ENCODE measurements at places on chromosomes 2 and 18.
A peak's percentile ranks its signal among the peaks of the same experiment; 100 is the strongest.

DNA sequence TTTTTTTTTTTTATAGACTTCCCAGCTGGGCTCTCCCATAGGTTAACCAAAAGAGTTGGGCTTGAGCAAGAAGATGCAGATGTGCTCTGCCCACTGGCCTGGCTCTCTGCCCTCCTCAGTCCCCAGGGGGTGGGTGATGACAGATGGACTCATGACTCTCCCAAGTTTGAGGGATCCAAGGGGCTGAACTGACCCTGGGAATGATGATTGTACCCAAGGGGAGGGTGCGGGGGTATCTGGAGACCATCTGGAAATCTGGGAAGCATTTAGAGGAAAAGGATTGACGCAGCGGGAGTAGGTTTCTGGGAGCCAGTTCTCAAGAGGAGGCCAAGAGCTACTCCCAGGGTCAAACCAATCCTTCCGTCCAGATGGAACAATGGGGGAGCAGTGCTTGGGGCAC, 330.8 kb downstream of the CYP26B1 start:
- DNase-seq = no peak

DNA sequence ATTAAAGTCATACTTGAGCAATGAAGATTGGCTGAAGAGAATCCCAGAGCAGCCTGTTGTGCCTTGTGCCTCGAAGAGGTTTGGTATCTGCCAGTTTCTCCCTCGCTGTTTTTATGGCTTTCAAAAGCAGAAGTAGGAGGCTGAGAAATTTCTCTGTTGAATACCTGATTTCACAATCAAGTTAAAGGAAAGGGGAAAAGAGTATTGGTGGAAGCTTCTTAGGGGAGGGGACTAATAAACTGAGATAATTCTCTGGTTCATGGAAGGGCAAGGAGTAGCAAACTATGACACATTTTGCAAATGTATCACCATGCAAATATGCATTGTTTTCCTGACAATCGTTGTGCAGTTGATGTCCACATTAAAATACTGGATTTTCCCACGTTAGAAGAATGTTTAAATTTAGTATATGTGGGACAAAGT, at the start of gene IL1B:
TSS of gene IL1B (minus strand) at position 85 of the 423 bp plus-strand sequence. CDS start 550 bp downstream, outside the sequence.
- peak; percentile 16 for DNase-seq

GRCh38 chr2:112155331-112156151, 17.4 kb downstream of the FBLN7 start:
- no peak for DNase-seq

DNA sequence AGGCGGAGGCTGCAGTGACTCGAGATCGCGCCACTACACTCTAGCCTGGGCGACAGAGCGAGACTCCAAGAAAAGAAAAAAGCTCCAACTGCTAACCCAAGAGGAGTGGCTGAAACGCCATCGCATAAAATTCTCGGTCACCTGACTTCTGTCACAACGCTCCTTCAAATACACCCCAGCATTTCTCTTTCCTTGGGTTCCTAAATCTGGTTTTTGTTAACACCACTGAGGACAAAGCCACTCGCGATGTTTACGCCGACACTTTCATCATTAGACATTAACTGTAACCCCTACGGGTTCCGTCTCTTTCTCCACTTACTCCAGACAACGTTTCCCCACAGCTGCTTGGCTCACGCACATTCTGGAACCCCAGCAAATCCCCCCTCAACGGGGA, 679 bp downstream of the CLK1 start:
- no peak for DNase-seq

DNA sequence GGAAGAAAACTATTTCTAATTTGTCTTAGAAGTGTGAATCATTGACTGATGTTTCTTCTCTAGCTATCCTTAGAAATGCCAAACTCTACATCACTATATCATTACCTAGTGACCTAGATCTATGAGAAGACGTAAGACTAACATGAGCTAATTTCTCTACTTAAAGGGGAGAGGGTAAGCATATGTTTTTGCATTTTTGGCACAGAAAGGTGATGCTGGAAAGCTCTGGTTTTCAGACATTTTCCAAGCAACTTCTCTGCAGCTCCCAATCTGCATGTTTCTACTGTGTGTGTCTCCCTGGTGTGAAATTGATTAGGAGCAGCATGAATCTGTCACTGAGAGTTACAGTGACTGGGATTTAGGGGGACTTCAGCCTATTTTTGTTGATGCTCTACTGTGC, 235.2 kb upstream of the LINC00305 start:
- DNase-seq = no peak

GRCh38 chr2:8544171-8544785, 137.6 kb upstream of the ID2 start:
- DNase-seq = no peak

DNA sequence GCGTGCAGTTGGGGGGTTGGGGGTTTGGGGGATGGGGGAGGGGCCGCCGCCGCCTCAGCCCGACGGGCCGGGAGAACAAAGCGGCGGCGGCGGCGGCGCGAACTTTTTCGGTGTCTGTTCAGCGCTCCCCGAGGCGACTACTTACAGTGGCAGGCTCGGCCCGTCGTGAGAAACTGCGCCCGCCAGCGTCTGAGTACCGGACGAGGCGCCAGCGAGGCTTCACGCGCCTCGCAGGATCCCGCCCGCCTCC, 172 bp downstream of the PRKD3 start:
- DNase-seq = no peak

- no peak for DNase-seq
Measured at GRCh38 chr2:231612109-231612455, 19.4 kb downstream of the TEX44 start.

GRCh38 chr2:187126247-187127005, 277.5 kb upstream of the ZSWIM2 start:
- DNase-seq = no peak

DNA sequence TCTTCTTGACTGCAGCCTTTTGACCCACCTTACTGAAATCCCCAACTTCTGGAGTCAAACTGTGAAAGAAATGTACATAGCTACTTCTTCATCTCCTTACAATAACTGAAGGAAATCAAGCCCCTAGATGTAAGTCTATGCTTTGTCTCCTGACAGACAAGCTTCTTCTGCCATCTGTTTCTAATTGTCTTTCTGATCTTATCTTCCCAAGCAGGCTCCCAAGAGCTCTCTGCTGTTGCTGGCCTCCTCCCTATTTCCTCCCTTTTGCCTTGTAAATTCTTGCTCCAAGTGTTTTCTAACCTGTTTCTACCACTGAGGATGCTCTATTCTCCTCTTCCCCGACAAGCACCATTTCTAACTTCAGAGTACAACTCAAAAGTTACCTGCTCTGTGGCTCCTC, 77.4 kb upstream of the OSR1 start:
- DNase-seq = no peak

GRCh38 chr2:172525601-172526000, 30.3 kb upstream of the PDK1 start:
- no peak for DNase-seq

GRCh38 chr2:220949466-220949865, 622.6 kb downstream of the EPHA4 start:
- DNase-seq = no peak

GRCh38 chr2:235908826-235909225, 259.4 kb downstream of the GBX2 start:
- DNase-seq = no peak

GRCh38 chr18:32669549-32670165, 103.2 kb downstream of the KLHL14 start:
- no peak for DNase-seq

GRCh38 chr2:184215745-184216144, 382.6 kb upstream of the ZNF804A start:
- no peak for DNase-seq

- DNase-seq = no peak
Measured at GRCh38 chr2:167844714-167845530, 402.5 kb downstream of the STK39 start.

DNA sequence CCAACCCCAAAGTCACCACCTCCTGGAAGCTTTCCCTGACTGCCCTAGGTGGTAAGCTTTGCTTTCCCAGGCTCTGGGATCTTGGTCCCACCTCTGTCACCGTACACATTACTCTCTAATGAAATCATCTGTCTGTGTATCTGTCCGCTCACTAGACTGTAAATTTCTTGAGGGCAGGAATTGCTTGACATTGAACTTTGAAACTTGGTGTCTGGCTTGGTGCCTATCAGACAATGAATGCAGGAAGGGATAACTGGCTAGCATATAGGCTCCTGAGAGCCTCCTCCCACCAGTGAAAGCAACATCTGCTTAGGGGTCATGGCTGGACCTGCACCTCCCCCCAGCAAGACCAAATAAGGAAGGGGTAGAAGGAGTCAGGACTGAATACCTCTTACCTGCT, 155.7 kb downstream of the TNS1 start:
- DNase-seq = no peak

GRCh38 chr18:3458952-3459853, 9.2 kb downstream of the TGIF1 start:
- DNase-seq = no peak

GRCh38 chr2:102505290-102505689, 32.3 kb downstream of the SLC9A4 start:
- DNase-seq = no peak

- no peak for DNase-seq
Measured at GRCh38 chr2:16722677-16723076, 57.0 kb upstream of the CYRIA start.

GRCh38 chr18:73756256-73757091, 391.2 kb downstream of the FBXO15 start:
- DNase-seq = no peak

GRCh38 chr18:42480441-42480840, 525.4 kb downstream of the PIK3C3 start:
- DNase-seq = no peak

DNA sequence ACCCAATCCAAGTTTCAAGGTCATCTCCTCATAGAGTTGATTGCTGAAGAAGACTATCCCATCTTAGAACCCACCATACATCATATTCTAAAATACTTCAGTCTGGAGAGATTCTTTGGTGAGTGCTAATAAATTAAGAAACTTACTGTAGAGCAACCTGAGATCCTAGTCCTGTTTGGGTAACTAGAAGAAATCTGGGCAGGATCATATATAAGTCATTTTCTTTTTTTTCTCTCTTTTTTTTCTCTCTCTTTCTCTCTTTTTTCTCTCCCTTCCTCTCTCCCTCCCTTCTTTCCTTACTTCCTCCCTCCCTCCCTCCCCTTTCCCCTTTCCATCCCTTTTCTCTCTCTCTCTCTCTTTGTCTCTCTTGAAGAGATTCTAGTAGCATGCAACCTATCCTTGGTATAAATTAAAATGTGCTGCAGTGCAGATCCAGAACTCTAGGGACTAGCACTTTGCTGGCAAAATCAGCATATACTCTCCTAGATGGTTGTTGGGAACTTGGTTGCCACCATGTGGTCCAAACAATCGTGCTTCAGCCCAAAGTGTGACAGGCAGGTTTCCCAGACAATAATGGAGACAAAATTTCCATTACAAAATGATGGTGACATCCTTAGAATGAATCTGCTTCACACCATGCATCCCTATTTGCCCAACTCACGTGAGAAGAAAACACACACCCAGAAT, 399.4 kb upstream of the CELF4 start:
- DNase-seq = no peak

- no peak for DNase-seq
Measured at GRCh38 chr18:9289698-9290097, 44.9 kb upstream of the TWSG1 start.

DNA sequence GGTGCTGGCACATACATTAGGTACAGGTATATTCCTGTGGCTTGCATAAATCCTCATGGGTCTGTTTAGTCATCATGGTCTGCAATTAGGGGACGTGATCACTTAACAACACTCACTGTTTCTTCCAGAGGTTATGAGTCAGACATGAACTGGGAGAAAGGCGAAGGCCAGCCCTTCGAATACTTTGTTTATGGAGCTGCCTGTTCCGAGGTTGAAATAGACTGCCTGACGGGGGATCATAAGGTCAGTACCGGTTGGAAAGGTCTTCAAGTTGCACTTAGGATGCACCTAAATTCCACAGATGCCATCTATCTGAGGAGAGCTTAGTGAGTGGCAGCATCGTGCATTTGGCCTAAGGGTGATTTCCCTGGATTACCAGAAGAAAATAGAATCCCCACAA, 76.9 kb downstream of the AOX1 start:
- no peak for DNase-seq

DNA sequence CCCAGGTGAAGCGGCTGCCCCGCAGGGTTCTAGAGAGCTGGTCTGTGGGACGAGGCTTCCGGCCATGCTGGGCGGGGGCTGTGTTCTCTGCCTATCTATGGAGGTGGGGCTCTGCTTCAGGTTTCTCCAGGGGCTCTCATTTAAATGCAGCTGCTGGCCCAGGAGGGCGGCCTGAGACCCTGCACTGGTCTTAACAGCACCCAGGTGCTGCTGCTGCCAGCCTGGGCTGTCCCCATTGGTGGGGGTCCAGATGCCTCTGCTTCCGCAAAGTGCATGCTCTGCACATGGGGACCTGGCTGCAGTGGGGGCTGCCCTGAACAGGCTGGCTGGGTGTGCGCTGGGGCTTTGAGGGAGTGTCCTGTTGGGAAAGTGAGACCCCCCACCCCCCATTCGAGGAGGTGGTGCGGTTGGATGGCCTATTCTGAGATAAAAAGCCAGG, 29.7 kb upstream of the ALLC start:
- no peak for DNase-seq

DNA sequence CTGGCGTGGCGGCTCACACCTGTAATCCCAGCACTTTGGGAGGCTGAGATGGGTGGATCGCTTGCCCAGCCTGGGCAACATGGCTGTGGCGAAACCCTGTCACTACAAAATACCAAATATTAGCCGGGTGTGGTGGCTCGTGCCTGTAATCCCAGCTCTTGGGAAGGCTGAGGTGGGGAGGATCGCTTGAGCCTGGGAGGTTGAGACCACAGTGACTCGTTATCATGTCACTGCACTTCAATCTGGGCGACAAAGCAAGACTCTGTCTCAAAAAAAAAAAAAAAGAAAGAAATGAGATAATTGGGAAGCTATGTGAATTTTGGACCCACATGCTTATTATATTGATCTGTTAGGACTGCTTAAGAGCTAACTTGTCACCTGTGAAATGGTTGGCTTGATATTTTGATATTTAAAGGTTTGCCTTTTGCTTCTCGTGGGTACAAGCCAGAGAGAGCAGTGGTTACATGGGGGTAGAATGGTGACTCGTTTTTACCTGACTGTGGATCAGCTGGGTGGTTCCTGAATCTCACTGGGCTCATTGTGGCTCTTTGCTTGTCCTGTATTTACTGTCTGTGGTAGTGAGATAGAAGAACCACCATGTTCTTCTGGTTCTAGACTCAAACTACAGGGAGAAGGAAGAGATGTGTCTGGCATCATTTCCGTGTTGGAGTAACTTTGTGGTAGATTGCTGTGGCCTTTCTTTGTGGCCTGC, 28.9 kb downstream of the ZNF532 start:
- DNase-seq = no peak

- DNase-seq = no peak
Measured at GRCh38 chr2:98795891-98796676, 65.2 kb upstream of the MGAT4A start.

- peak; percentile 54 for DNase-seq
Measured at GRCh38 chr2:229634601-229635370, 79.6 kb downstream of the DNER start.
